Fibroblast of skin of back (primary cell): ENCODE measurements at places on chromosomes 4 and X.

DNA sequence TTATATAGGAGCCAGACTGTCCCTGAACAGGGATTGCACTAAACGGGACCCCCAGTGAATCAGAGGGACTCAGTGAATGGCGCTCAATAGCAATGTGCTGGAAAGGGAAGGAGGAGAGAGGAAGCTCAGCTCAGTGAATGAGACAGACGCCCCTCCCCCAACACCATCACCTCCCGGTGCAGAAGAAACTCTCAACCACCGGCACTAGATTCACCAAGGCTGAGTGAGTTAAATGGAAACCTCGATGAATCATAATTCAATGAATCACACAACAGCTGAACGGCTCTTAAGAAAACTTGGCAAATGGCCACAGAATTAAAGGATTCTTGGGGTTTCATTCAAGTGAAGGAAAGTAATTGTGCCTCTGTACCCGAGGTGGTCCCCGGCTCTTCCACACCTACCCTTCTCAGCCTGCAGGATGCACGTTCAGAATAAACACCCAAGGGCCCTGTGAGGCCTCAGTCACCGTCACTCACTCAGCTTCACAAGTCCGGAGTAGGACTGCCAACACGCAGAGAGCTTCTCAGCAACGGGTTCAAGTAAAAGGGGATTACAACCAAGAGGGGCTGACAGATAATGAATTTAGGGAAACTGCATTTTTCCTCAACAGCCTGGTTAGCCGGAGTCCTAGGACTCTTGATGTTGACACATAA lies 29.3 kb downstream of the CRMP1 start:
- DNase-seq, result peak; percentile 90

DNA sequence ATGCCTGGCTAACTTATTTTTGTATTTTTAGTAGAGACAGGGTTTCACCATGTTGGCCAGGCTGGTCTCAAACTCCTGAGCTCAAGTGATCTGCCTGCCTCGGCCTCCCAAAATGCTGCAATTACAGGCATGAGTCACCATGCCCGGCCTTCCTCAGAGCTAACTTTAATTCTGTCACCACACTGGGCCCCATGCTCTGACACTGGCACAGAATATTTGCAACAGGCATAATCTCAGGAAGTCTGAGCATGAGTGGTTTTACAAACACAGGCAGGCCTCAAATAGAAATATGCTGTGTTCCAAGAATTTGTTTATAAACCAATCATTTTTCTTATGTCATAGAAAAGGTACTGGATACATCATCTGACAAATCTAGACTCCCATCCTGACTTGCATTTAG lies 32.7 kb upstream of the FAM9C start:
- DNase-seq, result peak; percentile 71

GRCh38 chr4:75243570-75243969 lies 270.6 kb downstream of the RCHY1 start:
- no peak for DNase-seq

- DNase-seq, result no peak
Observed at GRCh38 chrX:123698979-123699520, 33.8 kb downstream of the THOC2 start.

- no peak for DNase-seq
Observed at GRCh38 chr4:86685401-86685800, 91.3 kb downstream of the PTPN13 start.

GRCh38 chrX:139736151-139736550 lies 28.2 kb upstream of the MCF2 start:
- DNase-seq, result peak; percentile 72

- DNase-seq, result no peak
Observed at GRCh38 chr4:35975617-35976355, 268.5 kb downstream of the ARAP2 start.

DNA sequence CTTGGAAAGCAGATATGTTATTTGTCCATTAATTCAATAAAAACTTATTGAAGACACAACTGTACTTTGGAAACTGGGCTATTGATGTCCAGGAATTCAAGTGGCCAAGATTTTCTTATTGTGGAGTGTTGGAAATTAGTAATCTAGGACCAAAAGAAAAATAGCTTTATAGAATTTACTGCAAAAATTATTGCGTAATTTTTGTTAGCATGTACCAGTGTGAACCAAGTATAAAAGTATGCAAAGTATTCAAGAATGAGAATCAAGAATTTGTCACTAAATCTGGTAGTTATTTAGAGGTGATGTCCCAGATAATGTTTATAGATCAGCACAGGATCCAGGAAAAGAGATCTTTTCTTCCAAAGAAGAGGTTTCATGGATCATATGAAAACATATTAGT lies 468.9 kb upstream of the CTSO start:
- peak; percentile 7 for DNase-seq

- peak; percentile 86 for DNase-seq
Observed at GRCh38 chr4:113837397-113837796, 75.9 kb upstream of the CAMK2D start.

DNA sequence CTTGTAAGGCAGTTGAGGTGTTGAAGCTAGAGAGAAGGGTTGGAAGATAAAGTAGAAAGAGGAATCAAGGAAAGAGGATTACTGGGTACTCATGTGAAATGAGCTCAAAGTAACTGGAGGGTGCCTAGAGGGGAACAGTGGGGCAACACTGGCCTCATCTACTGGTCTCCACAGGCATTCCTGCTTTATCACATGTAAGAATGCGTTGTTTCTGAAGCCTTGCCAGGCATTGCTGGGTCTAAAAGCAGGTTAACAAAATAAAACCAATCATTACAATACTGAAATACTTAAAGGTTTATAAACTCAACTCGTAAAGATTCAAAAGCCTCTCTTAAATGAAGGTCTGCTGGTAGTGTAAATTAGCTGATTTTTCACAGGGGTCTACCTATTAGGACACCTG lies 96.0 kb downstream of the FANCB start:
- DNase-seq, result peak; percentile 60
